Stimulated activated CD4-positive, alpha-beta T cell treated with anti-CD3 and anti-CD28 coated beads, Interleukin-1b, Interleukin-23, amount 100 ng/mL, for 48 hours (primary cell): ENCODE measurements at places on chromosomes 6 and 20.

- DNase-seq = no peak
Measured at GRCh38 chr6:31405996-31406395, 2.6 kb downstream of the MICA start.

DNA sequence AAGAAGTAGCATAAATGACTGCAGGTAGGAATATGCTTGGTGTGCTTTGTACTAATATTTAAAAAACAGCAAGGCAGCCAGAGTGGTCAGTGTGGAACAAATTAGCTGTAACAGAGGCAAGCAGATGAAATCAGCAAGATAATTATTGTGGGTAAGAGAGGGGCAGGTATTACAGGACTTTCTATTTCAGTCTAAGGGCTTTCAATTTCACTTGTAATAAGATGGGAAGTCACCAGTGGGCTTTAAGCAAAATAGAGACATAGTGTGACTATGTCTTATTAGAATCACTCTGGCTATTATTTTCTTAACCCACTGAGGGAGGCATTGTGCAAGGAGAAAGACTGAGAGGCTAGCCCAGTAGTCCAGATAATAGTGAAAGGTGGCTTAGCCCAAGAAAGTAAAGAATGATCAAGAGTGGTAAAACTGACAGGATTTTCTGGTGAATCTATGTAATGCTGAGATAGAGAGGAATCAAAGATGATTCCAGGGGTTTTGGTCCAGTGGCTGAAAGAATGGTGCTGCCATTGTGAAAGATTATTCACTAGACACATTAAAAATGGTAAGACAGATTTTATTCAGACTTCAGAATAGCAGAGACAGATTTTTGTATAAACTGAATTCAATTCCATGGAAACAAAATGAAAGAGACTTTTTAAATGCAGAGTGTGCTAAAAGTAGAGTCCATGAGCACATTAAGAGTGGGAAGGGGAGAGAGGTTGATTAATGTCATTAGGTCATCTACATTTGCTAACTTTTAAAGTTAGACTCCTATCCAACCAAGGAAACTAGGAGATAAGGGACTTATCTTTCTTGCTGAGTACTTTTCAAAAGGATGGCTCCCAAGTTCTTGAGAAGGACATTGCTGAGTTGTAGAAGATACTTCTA lies 1136.0 kb downstream of the HACE1 start:
- DNase-seq = no peak

- DNase-seq = no peak
Measured at GRCh38 chr6:69861986-69862385, 4.4 kb upstream of the COL19A1 start.

GRCh38 chr6:25329982-25330381 lies 50.8 kb downstream of the CARMIL1 start:
- DNase-seq = no peak

GRCh38 chr20:49980140-49981008 lies 2.4 kb upstream of the SNAI1 start:
- DNase-seq = no peak

DNA sequence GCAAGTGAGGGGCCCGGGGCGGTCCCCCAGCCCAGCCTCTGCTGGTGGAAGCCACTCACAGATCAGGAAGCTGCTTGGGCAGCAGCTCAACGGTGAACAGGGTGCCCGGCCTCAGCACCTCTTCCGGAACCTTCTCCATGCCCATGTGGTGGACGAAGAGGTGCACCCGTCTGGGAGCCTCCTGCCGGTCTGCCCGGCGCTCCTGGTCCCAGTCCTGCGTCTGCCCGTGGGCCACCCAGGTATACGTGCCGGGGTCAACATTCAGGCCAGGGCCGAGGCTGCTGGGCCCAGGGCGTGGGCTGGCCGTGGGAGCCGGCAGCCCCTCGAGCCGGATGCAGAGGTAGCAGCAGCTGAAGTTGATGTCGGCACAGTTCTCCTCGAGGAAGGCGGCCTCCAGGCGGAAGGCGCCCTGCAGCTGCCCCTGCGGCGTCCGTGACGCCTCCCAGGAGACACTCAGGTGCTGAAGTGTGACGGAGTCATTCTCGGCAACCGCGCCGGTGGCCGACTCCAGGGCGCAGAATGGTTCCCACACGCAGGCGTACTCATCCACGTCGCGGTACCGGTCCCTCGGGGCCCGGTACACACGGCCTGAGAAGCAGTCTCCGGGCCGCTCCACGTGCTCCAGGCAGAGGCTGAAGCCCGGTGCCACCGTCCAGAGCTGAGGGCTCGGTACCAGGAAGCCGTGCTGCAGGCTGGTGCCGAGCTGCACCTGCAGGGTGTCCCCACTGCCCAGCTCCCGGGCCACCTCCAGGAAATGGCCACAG lies 8.7 kb downstream of the FNDC11 start:
- DNase-seq = no peak

DNA sequence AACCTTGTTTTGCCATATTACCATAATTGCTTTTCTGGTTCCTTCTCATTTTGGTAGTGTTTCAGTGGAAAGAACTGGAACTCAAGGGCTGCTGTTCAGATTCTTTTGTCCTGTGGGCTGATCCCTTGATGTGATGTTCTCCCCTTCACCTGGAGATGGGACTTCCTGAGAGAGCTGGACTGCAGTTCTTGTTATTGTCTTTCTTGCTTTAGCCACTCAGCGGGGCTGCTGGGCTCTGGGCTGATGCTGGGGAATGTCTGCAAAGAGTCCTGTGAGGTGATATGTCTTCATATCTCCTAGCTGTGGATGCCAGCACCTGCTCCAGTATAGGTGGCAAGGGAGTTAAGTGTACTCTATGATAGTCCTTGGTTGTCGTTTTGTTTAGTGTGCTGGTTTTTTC lies 79.0 kb downstream of the BCKDHB start:
- DNase-seq = no peak

- peak; percentile 72 for DNase-seq
Measured at GRCh38 chr6:20403766-20404640, 2.3 kb downstream of the E2F3 start.

- no peak for DNase-seq
Measured at GRCh38 chr6:12472601-12473038, 182.5 kb downstream of the EDN1 start.

- DNase-seq = no peak
Measured at GRCh38 chr6:154404791-154405400, 48.3 kb upstream of the IPCEF1 start.
